ENCODE measurements at places on chromosomes 1 and 21. TPM values are rescaled to one million over a fixed set of nuclear protein-coding genes. Genes with fewer than 3 reads are reported as not detected.

SEMA6C gene
- 46.2 TPM for total RNA-seq

GRCh38 chr21:35423709-35424108 lies 374.6 kb upstream of the RUNX1 start:
- DNase-seq = peak; percentile 11

LAD1 gene
- total RNA-seq = not detected

CCDC185 gene
- total RNA-seq = not detected

DNA sequence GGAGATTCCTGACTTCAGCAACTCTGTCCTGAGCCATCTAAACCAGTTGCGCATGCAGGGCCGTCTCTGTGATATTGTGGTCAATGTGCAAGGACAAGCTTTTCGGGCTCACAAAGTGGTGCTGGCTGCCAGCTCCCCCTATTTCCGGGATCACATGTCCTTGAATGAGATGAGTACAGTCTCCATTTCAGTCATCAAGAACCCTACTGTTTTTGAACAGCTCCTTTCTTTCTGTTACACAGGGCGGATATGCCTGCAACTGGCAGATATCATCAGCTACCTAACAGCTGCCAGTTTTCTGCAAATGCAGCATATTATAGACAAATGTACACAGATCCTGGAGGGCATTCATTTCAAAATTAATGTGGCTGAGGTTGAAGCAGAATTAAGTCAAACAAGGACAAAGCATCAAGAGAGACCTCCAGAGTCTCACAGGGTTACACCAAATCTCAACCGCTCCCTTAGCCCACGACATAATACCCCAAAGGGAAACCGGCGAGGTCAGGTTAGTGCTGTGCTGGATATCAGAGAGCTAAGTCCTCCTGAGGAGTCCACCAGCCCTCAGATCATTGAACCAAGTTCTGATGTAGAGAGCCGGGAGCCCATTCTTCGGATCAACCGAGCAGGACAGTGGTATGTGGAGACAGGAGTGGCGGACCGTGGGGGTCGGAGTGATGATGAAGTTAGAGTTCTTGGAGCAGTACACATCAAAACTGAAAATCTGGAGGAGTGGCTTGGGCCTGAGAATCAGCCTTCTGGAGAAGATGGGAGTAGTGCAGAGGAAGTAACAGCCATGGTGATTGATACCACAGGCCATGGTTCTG lies 2.3 kb downstream of the ZBTB37 start:
- peak; percentile 96 for DNase-seq

NES gene
- 269 TPM for total RNA-seq

FAM229A gene
- total RNA-seq = 11.6 TPM

- DNase-seq = no peak
These were observed 18.6 kb downstream of the AK2 start for GRCh38 chr1:33018112-33018511.

GRCh38 chr1:27773826-27774445 lies 917 bp downstream of the STX12 start:
- peak; percentile 75 for DNase-seq

CLCA1 gene
- not detected for total RNA-seq

PLCH2 gene
- total RNA-seq = 0.32 TPM

DNA sequence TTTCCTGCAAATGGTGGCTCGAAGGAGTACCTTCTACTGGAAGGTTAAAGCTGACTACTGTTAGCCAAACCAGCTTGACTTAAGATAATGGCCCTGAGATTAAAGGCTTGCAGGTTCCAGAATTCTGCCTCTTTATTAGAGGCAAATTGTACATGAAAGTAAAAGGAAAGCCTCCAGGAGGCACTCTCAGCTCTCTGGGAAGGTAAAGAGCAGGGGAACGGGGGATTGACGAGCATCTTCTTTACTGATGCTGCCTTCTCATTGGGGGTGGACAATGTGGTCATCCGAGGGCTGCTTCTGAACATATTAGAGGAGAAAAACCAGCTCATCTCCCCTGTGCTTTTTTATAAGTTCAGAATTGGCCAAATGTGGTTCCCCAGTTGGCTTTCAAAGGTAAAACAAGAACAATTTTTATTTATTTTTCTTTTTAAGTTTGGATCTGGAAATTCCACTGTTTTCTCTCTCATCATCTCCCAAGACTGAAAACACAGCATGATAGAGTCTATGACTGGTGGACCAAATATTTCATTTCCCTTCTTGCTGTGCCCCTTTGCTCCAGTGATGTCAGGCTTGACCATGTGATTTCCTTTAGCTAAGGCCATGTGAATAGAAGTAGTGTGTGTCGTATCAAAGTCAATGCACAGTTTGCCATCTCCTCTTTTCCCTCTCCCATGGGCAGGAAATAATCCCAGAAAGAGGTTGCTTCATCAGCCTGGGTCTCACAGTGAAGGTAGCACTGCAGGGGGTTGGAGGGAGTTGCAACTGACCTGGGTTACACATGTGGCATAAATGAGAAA lies 292.7 kb downstream of the PRDM2 start:
- no peak for DNase-seq

DNA sequence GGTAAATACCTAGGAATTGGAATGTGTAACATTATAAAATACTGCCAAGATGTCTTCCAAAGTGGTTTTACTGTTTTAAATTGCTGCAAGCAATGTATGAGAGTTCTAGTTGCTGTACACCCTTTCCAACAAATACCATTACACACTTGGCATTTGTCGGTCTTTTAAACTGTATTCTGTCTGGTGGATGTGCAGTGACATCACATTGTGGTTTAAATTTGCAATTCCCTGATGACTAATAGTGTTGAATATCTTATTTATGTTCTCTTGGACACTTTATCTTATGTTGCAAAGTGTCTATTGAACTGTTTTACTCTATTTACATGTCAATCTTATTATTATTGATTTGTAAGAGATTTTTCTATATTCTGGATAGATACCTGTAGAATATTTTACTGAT lies 561.2 kb upstream of the B3GALT2 start:
- no peak for DNase-seq

DNA sequence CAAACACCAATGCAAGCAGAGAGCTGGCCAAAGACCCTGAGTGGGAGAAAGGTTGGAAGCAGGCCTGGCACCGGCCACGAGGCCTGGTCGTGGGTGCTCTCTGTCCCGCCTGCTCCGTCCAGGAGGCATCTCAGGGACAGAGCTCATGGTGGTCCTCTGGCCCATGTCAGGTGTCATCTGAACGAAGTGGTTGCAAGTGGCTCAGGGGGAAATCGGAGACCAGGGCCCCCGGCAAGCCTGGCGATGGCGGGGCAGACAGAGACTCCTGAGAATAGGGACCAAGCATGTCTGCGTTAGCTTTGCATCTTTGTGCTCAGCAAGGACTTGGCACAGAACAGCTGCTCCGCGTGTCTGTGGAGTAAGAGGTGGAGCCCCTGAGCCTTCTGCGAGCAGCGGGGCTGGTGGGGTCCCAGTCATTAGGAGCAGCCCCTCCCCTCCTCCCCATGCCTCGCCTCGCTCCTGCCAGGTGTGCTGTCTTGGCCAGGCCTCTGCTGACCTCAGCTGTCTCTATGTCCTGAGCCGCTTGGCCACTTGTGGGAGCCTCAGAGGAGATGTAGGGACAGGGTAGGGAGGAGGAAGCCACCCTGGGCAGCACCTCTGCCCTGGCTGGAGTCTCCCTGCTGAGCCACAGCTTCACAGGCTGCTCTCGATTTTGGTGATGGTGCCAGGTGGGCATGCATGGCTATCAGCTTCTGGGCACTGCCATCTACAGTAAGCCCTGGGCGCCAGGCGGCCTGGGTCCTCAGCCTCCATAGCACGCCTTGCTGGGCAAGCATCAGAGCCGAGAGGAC lies 362.9 kb upstream of the VAMP3 start:
- DNase-seq = no peak

- DNase-seq = peak; percentile 93
These were observed 1.7 kb downstream of the IRF2BP2 start for GRCh38 chr1:234608025-234608910.

- DNase-seq = no peak
These were observed 27.1 kb upstream of the HHAT start for GRCh38 chr1:210301615-210302000.

PLA2G2C gene
- total RNA-seq = not detected

GRCh38 chr1:192485692-192486436 lies 89.7 kb upstream of the RGS1 start:
- peak; percentile 98 for DNase-seq

Data from endothelial cell of umbilical vein (primary cell).